ENCODE measurements at places on chromosomes 6 and 20.

DNA sequence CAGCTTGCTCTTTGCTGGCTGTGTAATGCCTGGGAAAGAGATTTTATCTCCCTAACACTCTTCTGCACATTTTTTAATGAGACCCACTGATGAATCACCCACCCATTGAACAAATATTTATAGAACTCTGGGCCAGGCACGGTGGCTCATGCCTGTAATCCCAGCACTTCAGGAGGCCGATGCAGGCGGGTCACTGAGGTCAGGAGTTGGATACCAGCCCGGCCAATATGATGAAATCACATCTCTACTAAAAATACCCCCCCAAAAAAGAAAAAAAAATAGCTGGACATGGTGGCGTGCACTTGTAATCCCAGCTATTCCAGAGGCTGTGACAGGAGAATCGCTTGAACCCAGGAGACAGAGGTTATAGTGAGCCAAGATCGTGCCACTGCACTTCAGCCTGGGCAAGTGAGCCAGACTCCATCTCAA lies 82.1 kb upstream of the SIRPA start:
- no peak for DNase-seq

- no peak for DNase-seq
These were observed 5.4 kb upstream of the SIRPB1 start for GRCh38 chr20:1625083-1625690.

DNA sequence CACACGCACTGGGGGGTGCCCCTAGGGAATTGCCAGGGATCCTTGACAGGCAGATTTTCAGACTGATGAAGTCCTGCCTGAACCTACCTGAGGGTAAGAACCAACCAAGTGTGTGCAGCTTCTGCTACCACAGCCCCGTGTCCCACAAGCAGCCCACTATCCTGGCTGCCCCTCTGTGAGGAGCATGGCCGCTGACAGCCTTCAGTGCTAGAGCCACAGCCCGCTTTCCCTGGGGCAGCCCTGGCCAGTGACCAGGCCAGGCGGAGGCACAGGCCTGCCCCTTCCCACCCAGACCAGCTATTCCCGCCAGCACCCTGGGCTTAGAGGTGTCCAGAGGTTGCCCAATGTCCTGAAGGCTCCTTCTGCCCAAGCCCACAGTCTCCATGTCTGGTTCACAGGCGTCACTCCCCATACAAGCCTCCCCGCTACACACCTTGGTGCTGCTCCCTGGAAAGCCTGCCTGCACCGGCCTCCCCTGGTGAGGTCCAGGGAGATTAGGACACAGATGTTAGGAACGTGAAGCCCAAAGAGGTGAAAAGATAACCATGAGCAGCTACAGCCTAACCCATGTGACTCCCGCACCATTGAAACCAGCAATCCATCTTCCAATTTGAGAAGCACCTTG lies 207.0 kb downstream of the SYNDIG1 start:
- no peak for DNase-seq

DNA sequence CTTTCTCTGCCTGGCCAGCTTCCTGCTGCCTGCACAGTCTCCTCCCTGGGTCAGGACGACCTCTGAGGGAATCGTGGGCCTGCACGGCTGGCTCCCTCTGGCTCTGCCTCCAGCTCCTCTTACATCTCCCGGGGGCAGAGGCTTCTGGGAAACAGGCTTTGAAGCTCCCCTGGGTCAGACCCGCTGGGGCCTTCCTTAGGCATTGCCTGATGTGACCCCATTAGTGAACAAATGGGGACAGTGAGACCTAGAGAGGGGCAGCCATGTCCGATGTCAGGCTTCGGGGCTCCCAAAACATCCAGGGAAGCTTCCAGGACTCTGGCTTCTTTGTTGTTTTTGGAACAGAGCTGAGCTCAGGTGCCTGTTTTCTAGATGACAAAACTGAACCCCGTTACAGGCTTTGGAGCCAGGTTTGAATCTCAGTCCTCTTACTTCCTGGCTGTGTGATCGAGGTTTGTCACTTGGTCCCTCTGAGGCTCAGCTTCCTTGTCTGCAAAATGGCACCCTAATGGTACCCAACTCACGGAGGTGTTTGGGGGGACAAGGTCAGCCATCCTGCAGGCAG lies 94.3 kb downstream of the CEBPB start:
- DNase-seq: no peak
